ENCODE measurements at places on chromosomes 5 and 9.

DNA sequence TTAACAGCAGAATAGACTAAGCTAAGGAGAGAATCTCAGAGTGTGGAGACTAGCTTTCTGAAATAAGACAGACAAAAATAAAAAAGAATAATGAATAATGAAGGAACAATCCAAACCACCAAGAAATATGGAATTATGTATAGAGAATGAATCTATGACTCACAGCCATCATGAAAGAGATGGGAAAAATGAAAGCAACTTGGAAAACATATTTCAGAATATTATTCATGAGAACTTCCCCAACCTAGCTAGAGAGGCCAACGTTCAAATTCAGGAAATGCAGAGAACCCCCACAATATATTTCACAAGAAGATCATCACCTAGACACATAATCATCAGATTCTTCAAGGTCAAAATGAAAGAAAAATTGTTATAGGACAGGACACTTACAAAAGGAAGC, 349.0 kb upstream of the MPDZ start:
- no peak for DNase-seq

DNA sequence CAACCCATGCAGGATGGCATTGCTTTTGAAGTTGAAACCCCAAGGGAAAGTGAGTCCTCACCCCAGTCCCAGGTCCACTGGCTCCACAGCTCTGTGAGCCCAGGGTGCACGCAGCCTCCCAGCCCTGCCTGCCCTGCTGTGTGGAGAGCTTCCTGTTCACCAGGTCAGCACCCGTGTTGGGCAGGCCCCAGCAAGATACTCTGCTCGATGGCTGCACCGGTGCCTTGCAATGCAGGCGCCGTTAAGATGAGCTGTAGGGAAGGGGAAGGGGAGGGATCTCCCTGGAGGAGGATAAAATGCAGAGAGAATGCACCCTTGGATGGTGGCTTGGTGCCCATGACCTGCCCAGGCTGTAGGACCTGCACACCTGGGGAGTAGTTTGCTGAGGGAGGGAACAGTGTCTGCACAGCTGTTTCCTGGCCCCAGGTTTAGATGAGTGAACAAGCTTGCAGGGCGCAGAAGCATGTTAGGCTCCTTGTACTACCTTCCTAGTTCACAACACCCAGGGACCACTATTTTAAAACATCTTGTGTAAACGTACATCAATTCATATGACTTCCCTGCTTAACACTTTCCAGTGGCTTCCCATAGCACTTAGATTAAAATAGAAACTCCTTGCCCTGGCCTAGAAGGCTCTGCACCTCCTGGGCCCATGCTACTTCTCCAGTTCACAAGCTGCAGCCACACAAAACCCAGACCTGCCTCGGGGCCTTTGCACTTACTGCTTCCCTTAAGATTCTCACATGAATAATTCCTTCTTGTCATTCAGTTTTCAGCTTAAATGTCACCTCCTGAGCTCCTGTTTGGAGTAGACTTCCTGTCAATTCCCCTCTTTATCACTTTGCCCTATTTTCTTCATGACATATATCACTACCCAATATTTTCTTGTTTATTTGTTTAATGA, 19.6 kb downstream of the FAT2 start:
- no peak for DNase-seq

GRCh38 chr5:138668451-138669380, 84.5 kb upstream of the CTNNA1 start:
- no peak for DNase-seq

DNA sequence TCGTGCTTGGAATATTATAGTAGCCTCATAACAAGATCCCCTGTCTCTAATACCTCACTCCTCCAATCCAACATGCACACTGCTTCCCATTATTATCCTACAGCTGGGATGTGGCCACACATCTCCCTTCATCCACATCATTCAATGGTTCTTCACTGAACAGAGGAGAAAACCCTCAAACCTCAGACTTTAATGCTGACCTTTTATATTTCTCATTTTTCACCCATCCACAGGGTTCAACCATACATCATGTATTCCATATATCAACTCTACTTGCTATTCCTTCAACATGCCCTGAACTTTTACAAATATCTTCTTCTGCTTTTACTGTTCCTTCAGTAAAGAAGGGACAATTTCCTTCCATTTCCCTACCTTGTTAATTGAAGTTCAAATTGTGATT, 396.8 kb downstream of the TLE4 start:
- no peak for DNase-seq

GRCh38 chr5:139709582-139710318, 61.6 kb downstream of the CXXC5 start:
- peak; percentile 44 for DNase-seq

DNA sequence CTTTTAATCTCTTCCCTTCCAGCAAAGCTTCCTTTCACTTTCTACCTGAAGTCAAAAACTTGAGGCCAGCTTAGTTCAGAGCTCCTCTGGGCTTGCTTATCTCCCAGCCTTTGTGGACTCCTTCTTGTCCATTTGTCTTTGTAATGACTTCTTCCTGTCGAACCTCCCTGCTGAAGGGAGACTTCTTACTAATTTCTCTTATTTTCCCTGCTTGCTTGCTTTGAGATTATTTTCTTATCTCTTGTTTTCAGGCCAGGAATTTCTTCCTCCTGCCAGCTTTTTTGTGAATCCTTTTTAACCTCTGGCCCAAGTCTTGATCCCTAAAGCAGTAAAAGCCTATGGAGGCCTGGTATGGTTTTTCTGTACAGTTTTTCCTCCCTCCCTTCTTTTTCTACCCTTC, 46.8 kb upstream of the DHFR start:
- no peak for DNase-seq

GRCh38 chr5:68662804-68663307, 431.0 kb upstream of the SLC30A5 start:
- DNase-seq: no peak

All from skin of body (tissue), 3 donors.